Karpas-422 (cell line): ENCODE measurements at places on chromosomes 6 and 20. TPM values are rescaled to one million over a fixed set of nuclear protein-coding genes. Genes with fewer than 3 reads are reported as not detected.

- no peak overlapping the region for H3K4me3 ChIP-seq
- H3K4me1 ChIP-seq: no peaks in the 10 kb centered on the region
- DNase-seq: no peak
- H3K36me3 ChIP-seq: no peaks in the 10 kb centered on the region
- H3K27me3 ChIP-seq: no peaks in the 10 kb centered on the region
These were observed 667 bp downstream of the CAP2 start for GRCh38 chr6:17393892-17394631.

DNA sequence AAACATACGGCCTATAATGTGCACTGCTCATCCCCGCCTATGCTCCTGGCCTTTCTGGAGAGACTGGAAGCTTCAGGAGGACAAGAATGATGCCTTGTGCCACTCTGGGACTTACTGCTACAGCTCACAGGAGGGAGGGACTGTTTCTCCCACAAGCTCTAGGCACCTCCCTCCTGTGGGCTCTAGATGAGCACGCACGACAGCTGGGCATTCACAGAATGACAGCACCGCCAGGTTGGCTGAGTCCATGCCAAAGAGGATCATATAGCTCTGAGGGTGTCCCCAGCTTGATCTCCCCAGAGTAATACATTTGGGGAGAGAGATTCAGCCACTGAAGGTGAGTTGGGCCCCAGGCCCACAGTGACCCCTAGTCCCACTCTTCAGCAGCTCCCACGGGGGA is 10.1 kb upstream of the PGC start:
- H3K4me1 ChIP-seq: peaks cover 8% of the 10 kb centered on the region
- no peak for DNase-seq
- H3K36me3 ChIP-seq: no peaks in the 10 kb centered on the region
- H3K4me3 ChIP-seq: no peak overlapping the region
- H3K27ac ChIP-seq: no peak overlapping the region
- no peaks in the 10 kb centered on the region for H3K27me3 ChIP-seq

- H3K27ac ChIP-seq: no peak overlapping the region
- H3K4me3 ChIP-seq: no peak overlapping the region
- H3K4me1 ChIP-seq: no peaks in the 10 kb centered on the region
- no peaks in the 10 kb centered on the region for H3K27me3 ChIP-seq
- no peak for DNase-seq
- no peaks in the 10 kb centered on the region for H3K36me3 ChIP-seq
These were observed 179.8 kb downstream of the HAO1 start for GRCh38 chr20:7760247-7761031.

The METTL24 gene
- not detected in 2 replicates for total RNA-seq

The ATRN gene
- total RNA-seq: 7.9 and 8.2 TPM in 2 replicates
